OCI-M1 (cell line): ENCODE measurements at places on chromosomes 6 and 20.

DNA sequence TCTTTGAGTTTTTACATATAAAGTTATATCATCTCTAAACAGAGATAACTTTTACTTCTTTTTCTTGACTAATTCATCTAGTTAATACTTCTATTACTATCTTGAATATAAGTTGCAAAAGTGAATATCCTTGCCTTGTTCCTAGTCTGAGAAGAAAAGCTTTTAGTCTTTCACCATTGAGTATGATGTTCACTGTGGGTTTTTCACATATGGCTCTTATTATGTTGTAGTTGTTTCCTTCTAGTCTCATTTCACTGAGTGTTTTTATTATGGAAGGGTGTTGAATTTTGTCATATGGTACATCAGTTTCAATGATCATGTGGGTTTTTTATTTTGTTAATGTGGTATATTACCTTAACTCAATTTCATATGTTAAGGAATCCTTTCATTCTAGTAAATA, 488.3 kb downstream of the COL12A1 start:
- DNase-seq: no peak

- peak; percentile 49 for DNase-seq
Measured at GRCh38 chr6:5813625-5814027, 193.1 kb downstream of the NRN1 start.

GRCh38 chr20:33663161-33664084, 1.3 kb downstream of the C20orf144 start:
- peak; percentile 87 for DNase-seq

DNA sequence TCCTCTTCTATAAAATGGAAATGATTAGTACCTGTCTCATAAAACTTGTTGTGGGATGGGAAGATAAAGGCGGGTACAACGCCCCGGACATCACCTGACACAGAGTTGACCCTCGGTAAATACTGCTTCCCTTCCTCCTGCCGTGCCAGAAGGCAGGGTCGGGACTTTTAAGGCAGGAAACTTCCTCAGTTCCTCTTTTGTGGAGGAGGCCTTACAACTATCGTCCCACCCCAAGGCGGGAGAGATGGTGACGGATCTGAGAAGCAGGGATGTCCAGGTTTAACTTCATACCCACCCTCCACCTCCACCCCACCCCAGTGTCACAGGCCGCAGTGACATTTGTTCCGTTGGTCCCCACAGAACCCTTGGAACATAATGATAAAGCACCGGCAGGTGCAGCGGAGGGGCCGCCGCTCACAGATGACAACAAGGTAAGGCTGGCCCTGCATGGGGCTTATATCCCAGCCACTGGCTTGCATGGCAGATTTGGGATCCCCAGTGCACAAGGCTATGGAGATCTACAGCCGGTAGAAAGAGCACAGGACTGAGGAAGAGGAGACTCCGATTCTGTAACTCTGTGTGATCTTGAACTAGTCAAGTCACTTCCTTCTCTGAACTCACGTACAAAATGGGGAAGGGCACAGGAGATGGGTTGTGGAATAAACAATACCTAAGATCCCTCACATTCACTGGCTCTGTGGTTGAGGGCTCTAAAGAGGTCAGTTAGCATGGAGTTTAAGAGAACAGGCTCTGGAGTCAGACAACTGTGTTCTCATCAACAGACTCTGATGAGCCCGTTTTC, 764 bp downstream of the DNTTIP1 start:
- DNase-seq: peak; percentile 66
